ENCODE measurements at places on chromosomes 7 and 10.

GRCh38 chr10:86393862-86394455 lies 27.4 kb upstream of the GRID1 start:
- peak; percentile 49 for DNase-seq

- no peak for DNase-seq
Observed at GRCh38 chr10:24854256-24854655, 98.2 kb downstream of the PRTFDC1 start.

DNA sequence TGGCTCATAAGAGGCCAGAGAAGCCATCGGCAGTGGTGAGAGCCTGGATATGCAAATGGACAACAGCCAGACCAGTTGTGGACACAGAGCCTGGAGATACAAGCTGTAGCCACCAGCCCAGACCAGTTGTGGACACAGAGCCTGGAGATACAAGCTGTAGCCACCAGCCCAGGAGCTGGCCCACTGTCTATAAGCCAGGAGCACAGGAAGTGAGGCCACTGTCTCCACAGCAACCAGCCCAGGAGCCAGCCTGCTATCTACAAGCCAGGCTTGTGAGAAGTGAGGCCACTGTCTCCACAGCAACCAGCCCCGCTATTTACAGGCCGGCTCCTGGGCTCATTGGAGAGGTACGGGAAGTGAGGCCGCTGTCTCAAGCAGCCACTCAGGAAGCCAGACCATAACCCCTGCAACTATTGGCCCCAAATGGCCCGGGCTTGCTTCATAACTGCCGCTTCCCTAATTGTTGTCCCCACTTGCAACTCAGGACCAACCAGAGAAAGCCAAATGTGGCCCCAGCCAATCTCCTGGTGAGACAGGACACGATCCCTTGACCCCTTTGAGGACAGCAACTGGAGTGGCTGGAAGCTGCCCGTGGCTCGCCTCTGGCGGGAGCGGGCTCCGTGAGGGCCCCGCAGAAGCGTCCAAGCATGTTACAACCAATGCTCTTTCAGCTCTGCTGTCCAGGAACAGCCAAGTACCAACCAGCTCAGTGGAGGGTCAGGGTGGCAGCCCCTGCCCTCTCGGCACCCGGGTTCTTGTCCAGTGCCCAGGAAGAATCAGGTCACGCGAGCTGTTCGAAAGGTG lies 44.1 kb upstream of the CNPY1 start:
- DNase-seq, result no peak

DNA sequence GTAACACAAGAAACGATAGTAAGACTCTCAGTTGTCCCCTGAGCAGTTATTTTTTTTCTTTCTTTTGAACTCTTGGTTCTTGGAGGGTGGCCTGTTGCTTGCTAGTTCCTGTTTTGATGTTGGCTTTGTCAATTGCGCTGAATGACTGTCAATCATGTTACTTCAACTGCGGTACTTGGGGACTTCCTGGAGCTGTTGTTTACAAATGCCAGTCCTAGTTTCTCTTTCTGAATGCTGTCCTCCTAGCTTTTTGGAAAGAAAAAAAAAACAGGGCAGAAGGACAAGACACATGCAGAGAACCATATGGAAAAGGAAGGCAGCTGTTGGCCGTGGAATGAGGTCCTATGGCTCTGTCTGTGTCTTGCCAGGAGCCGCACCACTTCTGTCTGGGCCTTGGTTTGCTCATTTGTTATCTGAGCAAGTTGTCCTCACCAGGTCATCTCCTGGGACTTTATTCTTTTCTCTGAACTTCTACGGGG lies 7.0 kb upstream of the PDCD4 start:
- no peak for DNase-seq

GRCh38 chr7:137366995-137367394 lies 23.5 kb upstream of the PTN start:
- DNase-seq, result no peak

GRCh38 chr10:86366902-86367151 lies 232 bp upstream of the GRID1 start:
- no peak for DNase-seq

DNA sequence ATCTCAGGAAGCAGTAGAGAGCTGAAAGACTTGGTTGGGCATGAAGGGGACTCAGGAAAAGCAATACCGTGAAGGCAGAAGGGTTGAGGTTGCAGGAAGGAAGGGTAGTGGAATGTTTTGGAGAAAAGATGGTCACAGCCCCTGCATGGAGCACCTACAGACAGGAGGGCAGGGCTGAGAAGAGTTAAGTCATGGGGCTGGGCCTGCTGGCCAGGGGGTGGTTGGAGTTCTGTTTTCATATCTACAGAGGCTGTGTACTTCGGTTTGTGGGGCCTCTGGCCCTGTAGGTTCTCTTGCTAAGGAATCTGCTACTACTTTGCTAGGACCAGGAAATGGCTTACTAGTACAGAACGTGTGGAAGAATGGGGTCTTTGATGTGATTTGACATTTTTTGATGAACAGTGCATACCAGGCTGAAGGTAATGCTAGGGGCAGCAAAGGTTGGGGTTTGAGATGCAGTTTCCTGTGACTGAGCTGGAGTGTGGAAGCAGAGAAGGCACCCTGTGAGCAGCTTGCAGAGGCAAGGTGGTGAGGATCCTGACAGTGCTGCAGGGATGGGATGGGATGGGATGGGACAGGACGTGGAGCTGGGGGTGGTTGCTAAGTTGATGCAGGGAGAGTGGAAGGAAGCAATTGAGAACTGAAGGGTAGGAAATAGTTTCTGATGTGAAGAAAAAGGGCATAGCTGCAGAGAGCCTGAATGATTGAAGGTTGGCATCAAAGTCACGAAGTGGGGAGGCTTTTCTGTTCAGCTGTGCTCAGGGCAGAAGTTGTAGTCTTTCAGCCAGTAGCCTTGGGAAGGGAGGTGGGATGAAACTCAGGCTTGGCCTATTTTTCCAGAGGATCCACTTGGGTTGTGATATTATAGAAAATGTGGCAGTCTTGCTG lies 7.8 kb downstream of the RPS24 start:
- DNase-seq, result no peak

DNA sequence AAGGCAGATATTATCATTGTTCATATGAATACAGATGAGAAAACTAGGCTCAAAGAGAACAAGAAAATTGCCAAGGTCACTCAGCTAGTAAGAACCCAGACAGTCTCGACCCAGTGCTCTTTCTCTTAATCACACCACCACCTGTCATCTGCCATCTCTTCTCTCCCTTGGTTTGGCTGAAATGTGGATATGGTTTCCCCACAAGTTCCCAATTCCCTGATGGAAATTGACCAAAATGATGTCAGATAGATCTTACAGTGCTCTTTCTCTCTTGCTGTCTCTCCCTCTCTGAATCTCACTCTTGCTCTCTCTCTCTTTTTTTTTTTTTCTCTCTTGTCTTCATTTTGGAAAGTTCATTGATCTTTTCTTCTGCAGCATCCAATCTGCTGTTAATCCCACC lies 9.1 kb downstream of the C10orf90 start:
- no peak for DNase-seq

- peak; percentile 34 for DNase-seq
Observed at GRCh38 chr7:96224685-96225084, 97.2 kb downstream of the SLC25A13 start.

- DNase-seq, result no peak
Observed at GRCh38 chr7:148437043-148437442, 153.5 kb upstream of the C7orf33 start.

DNA sequence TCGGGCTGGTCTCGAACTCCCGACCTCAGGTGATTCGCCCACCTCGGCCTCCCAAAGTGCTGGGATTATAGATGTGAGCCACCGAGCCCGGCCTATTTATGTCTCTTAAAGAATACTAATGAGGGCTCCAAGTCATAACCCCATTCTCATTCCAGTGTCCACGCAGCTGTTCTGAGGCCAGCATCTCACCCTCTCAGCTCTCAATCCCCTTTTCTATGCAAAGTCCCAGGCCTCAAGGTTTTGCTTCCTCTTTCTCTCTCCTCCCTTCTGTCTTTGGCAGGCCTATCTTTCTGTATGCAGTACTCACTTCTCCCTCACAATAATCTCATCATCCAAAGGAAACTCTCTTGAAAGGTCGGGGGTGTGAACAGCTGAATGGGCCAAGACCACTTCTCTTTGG lies 28.0 kb upstream of the VSIR start:
- DNase-seq, result no peak

DNA sequence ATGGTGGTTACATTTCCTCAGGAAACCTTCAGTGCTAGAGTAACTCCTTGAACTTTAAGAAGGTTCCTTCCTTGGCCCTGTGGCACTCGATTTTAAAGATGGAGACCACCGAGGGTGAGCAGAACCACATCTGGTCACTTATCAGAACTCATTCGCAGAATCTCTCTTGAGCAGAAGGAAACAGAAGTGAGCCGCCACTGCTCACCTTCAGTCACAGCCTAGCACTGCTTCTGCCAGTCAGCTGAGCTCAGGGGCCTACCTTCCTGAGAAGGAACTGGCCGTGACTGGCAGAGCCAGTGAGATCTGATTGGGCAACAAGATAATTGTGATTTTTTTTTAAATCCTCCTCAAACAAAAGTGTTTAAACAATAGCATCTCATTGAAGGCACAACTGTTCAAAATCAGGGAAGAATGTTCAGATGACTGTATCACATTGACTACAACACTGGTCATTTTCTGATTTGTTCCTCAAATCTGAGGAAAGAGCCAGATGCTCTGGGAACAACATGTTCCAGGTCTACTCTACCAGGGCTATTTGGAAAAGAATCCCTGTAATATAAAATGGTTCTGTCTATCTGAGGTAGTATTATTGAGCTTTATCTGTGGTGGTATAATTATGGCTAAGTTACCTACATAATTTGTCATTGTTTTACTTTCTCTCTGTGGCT lies 2.7 kb upstream of the SYPL1 start:
- no peak for DNase-seq

DNA sequence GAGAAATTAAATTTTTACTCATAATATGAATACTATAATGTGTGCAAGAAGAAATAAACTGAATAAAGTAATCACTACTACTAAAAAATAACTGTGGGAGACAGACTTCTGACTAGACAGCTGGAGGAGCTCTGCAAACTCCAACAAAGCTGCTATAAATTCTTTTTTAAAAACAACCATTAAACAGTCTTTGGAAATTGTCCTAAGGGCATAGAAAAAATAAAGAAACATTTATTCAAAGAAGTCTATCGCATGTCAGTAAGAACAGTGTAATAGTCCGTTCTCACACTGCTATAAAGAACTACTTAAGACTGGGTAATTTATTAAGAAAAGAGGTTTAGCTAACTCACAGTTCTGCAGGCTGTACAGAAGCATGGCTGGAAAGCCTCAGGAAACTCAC lies 56.0 kb downstream of the ZPBP start:
- DNase-seq, result no peak

Data from NCI-H1694 treated with DMSO at 0.1 percent for 48 hours (cell line).